HT1080 (cell line): ENCODE measurements at places on chromosomes 1 and 21. TPM values are rescaled to one million over a fixed set of nuclear protein-coding genes. Genes with fewer than 3 reads are reported as not detected.

SMCP gene
- not detected in 2 replicates for total RNA-seq

GSTM5 gene
- 0.03 TPM in 1 of 2 replicates, not detected in the other for total RNA-seq

CTSK gene
- total RNA-seq, result 0.56 and 0.77 TPM in 2 replicates

- no peak for DNase-seq
Observed at GRCh38 chr1:41913014-41913413, 5.7 kb downstream of the HIVEP3 start.
